Activated CD4-positive, alpha-beta T cell treated with anti-CD3 and anti-CD28 coated beads, Interleukin-2, amount 50 U/mL, for 4 hours (primary cell): ENCODE measurements at places on chromosomes 11 and 22.

DNA sequence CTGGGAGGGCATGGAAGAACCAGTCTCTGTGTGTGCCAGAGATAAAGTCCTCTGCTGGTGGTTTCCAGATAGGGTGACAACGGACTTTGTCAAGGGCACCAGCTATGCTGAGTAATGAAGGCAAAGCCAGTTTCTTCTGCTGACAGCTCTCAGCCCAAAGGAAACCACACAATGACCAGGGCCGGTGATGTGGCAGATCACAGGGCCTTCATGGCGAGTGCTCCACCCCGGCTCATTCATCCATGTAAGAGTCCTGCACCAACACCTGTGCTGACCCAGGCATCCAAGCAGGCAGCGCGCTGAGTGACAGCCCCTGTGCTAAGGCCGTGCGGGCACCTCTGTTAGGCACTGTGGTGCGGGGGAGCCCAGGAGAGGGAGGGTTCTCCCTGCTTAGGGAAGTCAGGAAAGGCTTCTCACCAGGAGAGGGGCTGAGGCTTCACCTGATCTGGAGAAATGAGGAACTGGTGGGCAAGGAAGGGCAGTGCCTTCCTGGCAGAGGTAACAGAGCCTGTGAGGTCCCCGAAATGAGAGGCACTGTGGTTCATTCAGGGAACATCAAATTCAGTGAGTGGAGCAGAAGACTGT, 33.8 kb downstream of the TP53I11 start:
- no peak for DNase-seq

DNA sequence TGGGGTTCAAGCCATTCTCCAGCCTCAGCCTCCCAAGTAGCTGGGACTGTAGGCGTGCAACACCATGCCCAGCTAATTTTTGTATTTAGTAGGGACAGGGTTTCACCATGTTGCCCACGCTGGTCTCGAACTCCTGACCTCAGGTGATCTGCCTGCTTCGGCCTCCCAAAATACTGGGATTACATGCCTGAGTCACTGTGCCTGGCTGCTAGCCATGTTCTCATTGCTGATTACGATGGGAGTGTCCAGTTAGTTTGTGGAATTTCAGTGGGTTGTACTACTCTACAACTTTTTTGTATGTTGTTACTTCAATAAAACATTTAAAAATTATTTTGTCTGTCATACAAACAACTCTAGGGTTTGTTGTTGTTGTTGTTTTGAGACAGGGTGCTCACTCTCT, 4.8 kb upstream of the VPS11 start:
- DNase-seq: no peak

DNA sequence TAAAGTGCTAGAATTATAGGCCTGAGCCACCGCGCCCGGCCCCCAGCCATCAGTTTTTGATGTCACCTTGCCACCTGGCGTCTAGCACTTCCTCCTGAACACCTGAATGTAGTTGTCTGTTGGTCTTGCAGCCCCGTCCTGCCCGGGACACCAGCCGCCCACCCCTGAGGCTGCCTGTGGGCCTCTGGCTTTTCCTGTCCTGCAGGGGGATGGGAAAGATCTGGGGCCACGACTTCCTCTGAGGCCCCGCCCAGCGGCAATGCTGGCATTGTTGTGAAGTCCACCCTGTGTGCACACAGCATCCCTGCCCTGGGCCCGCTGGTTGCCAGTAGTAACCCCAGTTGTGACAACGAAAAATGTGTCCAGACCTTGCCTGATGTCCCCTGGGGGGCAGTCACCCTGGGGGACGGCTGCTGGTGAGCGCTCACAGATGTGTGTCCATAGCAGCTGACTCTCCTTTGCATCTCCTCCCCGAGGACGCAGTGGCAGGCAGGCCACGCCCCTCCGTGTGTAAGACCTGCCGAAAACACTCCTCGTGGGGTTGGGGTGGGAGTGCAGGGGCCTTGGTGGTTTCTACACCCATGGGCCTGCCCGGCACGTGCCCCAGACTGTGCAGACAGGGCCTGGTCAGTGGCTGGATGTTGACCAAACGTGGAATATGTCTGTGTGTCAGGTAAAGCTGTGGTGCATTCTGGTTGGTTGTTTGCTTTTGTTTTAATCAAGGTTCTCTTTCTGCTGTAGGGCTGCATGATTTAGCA, 6.8 kb downstream of the SELENOO start:
- no peak for DNase-seq

DNA sequence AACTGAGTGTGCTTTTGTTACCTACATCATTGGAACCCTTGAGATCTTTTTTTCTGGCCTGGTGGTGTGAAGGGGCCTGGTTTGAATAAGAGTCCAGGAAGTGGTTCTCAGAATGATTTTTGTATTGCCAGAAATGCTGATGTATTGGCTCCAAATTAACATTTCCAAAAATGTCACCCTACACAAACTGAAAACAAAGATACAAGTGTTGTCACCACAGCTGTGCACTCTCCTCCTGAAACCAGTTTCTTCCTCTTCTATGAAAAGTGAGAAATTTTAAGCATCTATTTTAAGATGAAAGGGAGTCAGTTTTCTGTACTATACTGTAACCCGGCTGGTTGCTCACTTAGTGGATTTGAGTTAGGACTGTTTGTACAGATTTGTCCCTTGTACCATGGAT, 218.8 kb downstream of the PGR start:
- DNase-seq: no peak

GRCh38 chr22:36151006-36151595, 9.5 kb downstream of the APOL3 start:
- no peak for DNase-seq
